ENCODE measurements at places on chromosomes 4 and X.

DNA sequence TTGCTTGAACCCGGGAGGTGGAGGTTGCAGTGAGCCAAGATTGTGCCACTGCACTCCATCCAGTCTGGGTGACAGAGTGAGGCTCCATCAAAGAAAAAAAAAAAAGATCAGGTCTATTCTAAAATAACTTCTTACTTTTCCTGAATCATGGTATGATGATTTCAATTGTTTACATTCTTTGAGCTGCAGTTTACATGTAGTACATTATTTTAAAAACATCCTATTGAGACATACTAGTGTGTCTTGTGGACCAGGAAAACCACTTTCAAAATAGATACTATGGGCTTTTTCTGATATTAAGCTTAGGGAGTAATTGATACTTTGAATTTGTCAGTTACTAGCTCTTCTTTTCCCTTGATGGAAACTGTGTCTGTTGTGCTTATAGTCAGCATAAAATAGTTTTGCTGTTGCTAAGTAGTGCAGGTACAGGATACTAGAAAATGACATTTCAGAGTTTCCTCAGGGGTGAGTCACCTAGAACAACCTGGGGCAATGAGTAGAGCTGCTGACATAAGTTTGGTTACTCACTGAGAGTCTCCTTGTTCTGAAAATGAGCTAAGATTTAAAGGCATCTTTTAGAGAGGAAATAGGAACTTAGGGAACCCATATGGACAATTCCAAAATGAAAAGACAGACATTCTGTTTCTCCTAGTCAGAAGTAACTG, 53.2 kb upstream of the C4orf54 start:
- no peak for DNase-seq

DNA sequence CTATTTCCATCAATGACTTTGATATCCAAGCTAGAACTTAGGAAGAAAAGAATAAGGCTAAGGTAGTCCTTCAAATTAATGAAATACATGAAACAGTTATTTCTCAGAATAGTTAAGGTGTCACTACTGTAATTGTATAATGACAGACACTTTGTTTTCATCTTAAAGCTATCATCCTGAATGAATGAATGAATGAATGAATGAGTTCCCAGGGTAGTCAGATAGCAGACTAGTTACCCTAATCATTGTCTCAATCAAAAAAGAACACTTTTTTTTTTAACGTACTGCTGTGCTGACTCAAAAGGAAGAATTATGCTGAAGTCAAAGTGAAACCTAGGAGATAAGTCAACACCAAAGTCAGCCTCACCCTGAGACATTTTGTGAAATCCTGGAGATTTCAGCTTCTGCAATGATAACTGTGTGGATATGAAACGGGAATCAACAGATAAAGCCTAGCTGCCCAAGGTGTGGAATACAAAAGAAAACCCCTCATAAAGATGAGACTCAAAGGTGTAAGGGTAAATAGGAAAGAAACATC, 68.3 kb upstream of the CNKSR2 start:
- DNase-seq: no peak

DNA sequence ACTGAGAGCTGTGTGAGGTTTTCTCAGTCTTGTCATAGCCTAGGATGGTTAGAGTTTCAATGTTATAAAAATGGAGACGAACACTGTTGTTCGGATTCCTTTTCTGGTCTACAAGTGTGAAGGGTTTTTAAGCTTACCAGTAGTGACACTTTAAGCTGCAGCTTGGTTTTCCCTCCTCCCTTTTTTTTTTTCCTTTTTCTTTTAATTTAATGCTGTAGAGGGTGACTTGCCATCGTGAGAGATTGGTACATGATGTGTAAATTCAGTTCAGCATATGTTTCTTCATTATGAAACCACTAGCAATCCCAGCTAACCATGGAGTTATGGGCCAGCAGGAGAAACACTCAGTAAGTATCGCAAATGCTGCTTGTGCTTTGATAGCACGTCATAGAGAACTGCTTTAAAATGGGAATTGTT, 165.0 kb downstream of the RAPGEF2 start:
- DNase-seq: no peak

DNA sequence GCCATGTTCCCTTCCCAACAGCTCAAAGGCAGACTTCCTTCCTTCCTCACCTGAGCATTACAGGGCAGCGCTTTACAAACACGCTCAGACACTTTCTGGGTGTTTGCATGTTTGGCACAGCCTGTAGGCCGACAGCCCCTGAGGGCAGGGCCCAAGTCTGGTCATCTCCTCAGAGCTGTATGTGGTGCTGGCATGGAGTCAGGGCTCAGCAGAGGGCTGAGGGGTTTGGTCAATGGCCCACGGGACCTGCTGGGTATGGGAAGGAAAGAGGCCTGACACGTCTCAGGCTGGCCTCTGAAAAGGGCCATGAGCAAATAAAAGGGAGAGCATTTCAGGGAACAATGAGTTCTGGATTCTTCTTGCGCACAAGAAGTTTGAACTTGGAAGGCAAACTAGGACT, 73.8 kb upstream of the MAP3K15 start:
- DNase-seq: no peak

GRCh38 chrX:12115377-12115776, 22.9 kb upstream of the FRMPD4 start:
- DNase-seq: no peak

DNA sequence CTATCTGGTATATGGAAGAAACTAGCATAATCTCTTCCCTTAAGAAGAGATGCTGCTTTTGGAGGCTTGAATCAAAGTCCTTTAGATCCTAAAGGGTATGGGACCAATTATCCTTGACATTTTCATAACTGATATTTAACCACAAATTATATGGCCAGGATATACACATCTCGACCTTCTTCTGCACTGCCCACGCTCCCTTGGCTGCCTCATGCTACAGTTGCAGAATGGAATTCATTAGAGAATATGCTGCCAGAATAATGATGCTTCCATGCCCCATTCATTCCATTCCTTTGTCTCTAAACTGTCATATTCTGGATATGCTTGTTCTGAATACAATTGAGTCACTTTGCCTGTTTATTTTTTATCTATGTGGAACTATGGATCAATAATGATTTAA, 157.1 kb upstream of the PACRGL start:
- DNase-seq: no peak

GRCh38 chrX:4994855-4995254, 1233.8 kb downstream of the NLGN4X start:
- no peak for DNase-seq

- DNase-seq: no peak
These were observed 83.4 kb upstream of the MID1IP1 start for GRCh38 chrX:38717871-38718270.

- DNase-seq: no peak
These were observed 79.8 kb upstream of the LANCL3 start for GRCh38 chrX:37491686-37492085.

Measured in stimulated activated CD4-positive, alpha-beta T cell treated with anti-CD3 and anti-CD28 coated beads, Interleukin-1b, Interleukin-23, amount 100 ng/mL, for 1 hour (primary cell).